ENCODE measurements at places on chromosomes 3 and 15.
A peak's percentile ranks its signal among the peaks of the same experiment; 100 is the strongest.

DNA sequence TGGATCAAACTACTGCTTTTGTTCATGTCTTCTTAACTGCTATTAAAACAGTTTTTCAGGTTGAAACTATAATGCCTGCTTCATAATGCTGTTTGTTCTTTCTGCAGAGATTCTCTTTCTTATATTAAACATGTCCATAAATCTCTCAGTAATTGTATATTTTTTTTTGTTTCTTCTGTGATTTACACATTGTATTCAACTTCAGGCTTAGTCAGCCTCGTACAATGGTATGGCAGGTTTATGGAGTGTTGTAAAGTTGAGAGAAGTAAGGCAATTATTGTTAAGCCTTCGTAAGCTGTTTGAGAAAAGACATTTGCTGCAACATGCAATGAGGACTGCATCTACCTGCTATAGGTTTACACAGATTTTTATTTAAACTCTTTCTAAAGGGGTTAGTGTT, 977.1 kb downstream of the DIPK2A start:
- no peak for DNase-seq

DNA sequence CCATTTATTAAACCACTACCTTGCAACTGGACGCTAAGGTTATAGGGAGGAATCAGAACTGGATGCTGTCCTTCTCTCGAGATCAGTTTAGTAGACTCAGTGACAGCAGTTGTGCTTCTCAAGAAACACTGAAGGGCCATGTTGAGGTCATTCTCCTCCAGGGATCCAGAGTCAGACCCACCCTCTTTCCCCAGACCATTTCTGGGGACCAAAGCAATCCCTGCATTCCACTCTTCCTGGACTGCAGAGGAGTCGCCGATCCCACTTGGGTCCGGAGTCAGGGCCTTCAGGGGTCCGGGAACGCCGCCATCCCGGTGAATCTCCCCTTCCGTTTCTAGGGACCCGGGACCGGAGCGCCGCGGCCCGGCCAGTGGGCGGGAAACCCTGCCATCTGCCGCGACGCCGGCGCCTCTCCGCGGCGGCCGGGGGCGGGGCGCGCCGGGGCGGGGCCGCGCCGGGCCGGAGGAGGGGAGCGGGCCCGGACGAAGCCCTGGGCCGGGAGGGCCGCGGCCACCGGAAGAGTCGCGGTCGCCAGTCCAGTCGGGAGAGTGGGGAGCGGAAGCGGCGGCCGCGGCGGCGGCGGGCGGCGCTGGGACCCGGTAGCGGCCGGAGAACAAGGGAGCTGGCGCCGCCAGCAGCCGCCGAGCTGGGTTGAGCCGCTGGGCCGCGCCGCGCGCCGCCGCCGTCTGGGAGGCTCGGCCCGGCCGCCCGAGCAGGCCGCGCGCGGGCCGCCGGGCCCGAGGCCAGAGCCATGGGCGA, at the start of gene DVL3:
DVL3 (plus strand) TSS at position 493 of the 759 bp plus-strand sequence; CDS start at position 752, 259 bp downstream.
- DNase-seq, result peak; percentile 71

GRCh38 chr3:152256851-152257562, 11.7 kb upstream of the MBNL1 start:
- no peak for DNase-seq

DNA sequence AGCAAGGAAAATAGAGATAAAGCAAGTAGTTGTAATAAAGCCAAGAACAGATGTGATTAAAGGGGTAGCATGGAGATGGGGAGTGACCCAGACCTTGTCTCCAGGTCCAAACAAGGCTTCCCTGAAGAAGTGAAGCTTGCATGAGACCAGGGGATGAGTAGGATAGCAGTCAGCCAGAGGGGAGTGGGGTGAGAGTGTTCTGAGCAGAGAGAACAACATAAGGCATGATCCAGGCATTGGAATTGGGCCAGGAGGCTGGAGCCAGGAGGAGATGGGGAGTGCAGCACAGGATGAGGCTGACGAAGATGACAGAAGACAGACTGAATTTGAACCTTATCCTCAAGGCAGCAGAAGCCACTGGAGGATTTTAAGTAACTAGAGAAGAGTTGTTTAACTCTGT, 7.2 kb downstream of the TMOD2 start:
- no peak for DNase-seq

- DNase-seq, result no peak
Measured at GRCh38 chr3:45541326-45542321, 52.9 kb upstream of the LIMD1 start.

DNA sequence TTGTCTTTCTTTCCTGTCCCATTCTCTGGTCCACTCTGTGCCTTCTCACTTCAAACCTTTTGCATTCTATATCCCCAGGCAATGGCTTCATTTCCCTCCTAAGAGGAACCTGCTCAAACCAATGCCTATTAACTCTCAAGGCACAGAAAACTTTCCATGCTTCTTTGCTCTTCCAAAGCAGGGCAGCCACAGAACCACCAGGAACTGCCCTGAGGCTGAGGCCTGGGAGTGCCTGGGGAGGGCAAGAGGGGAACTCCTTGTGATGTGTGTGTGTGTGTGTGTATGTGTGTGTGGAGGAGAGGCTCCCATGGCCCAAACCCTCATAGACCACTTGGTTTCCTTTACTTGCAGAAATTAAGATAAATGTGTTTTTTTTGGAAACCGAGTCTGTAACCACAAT, 14.1 kb upstream of the PGPEP1L start:
- DNase-seq, result no peak

DNA sequence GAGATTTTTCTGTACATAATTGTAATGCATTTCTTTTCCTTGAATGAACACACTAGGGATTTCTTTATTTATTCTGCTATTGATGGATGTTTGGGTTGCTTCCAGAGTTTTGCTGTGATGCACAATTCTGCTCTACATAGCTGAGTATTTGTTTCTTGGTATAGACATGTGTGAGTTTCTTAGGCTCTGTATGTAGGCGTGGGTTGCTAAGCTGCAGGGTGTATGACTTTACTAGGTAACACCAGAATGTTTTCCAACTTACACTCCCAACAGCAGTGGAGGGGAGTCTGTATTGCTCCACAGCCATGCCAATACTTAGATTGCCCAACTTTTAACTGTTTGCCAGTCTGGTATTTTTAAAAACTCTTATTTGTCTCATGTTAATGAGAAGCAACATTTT, 155.5 kb upstream of the TNIK start:
- DNase-seq, result no peak

GRCh38 chr15:92984161-92984560, 84.0 kb downstream of the CHD2 start:
- no peak for DNase-seq

DNA sequence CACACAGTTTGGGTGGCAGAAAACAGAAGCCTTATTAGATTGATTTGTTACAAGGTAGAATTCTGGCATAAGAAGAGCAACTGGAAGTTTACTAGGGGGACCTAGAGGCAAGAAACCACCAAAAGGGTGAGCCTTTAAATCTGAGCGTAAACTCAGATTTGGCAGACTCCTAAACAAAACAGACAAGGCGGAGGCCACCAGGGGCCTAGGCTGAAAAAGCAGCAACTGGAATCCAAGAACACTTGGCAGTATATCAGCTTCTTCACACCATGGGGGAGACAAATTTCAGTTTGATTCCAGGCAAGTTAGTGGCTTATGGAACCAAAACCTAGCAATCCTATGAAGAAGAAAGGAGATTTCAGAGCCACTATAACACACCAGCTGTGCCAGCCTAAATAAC, 220.0 kb downstream of the C3orf38 start:
- DNase-seq, result no peak

GRCh38 chr3:127259882-127260281, 28.0 kb downstream of the PRR20G start:
- DNase-seq, result no peak

DNA sequence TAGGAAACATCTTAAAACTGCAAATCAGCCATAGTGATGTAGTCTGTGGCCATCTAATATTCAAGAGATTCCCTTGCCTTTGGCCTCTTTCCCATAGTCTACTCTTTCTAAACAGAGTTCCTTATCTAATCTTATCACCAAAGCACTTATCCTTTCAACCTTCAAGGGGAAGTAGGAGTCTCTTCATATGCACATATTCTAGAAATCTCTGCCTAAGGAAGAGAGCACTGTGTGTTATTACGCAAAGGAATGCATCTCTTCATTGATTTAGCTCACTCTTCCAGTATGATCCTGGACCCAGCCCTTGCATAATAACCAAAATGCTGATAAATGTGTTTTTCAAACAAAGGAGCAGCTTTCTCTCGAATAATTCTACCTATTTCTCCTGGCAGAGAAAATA, 253.7 kb upstream of the TPRG1 start:
- no peak for DNase-seq

DNA sequence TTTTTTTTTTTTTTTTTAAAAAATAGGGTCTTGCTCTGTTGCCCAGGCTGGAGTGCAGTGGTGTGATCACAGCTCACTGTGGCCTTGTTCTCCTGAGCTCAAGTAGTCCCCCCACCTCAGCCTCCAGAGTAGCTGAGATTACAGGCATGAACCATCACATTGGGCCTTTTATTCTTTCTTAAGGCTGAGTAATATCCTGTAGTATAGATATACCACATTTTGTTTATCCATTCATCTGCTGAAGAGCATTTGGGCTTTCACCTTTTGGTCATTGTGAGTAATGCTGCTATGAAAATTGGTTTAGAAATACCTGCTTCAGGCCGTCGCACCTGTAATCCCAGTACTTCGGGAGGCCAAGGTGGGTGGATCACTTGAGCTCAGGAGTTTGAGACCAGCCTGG, 42.6 kb downstream of the PAQR5 start:
- no peak for DNase-seq

DNA sequence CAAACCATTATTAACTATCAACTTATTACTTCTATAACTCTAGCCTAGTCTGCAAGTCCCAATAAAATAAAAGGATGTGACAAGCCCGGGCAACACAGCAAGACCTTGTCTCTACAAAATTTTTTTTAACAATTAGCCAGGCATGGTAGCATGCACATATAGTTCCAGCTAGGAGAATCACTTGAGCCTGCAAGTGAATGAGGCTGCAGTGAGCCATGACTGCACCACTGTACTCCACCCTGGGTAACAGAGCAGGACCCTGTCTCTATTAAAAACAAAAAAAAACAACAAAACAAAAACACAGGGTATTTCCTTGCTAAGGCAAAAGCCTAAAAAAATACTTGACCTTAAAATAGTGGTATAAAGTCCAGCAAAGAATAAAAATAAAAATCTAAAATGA, 31.4 kb downstream of the ANKRD28 start:
- no peak for DNase-seq

- DNase-seq, result no peak
Measured at GRCh38 chr3:194572143-194572789, 61.0 kb downstream of the TMEM44 start.

GRCh38 chr15:51403072-51403878, 61.8 kb downstream of the GLDN start:
- DNase-seq, result peak; percentile 16

DNA sequence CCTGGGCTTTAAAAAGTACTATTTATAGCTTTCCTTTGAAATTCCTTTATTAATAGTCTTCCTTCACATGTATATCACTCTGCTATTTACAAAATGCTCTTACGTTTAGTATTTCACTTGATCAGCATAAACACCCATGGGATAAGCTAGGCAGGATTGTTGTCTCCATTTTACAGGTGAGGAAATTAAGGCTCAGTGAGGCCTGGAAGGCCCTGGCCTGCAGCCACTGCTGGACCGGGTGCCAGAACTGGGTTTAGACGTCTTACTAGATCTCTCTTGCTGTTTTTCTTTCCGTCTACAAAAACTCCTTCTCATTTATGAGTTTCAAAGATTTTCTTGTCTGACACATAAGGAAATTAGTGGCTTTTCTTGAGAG, 236.4 kb downstream of the LPP start:
- no peak for DNase-seq

DNA sequence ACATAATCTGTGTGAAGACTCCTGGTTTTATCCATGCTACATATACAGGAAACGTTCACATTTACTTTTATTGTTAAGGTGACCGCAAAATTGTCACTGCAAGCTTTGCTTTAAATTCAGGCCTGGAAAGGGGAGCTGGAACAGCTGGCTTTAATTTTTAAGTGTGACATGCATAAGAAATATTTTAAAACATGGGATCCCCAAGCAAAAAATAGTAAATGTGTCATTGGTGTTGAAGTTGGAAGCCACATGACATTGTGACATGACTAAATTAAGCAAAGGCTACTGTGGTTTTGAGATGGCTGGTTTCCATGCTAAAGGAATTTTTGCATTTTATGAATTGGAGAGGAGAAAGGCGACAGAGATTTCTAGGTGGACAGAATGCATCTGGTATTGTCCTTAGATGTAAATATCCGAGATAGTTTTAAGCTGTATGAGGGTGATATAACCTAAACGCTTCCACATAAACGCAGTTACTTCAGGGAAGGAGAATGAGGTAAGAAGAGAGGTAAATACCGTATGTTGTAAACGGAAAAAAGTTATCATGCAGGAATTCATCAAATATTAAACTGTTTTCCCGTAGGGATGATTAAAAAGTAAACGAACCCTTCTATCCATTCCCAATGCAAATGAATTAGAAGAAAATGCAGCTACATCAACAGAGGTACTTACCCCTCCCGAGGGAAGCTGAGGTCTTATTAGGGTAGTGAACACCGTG, 927 bp upstream of the FYTTD1 start:
- DNase-seq, result no peak

DNA sequence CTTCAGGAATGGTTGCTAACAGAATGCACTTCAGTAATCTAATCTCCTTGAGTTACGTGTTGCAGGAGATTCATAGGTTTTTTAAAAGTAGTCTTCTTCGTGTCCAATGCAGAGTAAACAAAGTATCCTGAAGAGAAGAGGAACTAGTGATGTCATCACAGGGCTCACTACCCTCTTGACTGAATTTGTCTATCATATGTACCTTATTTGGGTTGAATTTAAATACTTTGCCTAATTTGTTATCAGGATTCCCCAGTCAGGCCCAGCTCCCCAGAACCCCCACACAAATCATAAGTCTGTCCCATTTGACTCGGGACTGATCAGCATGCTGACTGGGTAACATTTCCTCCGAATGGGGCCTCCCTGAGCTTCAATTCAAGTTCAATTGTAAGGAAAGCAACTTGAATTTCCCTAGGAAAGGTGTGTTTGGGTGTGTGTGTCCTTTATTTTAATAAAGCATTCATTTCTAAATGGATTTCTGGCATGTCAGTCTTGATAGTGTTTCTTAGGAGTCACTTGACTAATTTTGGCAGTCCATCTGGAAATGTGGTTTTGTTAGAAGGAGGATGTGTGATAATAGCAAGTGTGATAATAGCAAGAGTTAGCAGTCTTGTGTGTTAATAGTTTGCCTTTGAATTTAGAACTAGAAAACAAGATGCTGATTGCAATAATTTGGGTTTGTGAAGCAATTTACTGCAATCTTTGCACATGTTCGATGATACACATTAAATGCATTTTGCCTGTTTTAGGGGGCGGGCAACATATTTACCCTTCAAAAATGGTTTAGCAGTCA, 21.9 kb downstream of the OXNAD1 start:
- DNase-seq, result no peak

DNA sequence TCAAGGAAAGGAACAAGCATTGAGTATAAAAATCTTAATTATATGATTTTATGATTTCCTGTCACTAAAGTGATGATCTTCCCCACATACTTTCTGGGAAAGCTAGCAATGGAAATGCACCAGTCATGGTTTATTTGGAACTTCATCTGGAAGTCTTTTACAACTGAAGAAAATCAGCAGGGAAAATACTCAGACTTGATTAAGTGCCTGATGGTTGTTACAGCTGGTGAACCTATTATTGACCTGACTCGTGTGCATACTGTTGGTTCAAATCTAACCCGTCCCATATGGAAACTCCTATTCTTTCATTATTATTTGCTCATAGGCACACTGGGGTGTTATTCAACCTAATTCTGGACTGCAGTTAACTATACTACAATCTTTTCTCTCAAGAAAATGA, 701.8 kb upstream of the CCDC54 start:
- DNase-seq, result no peak

All from LoVo (cell line).